ENCODE measurements at places on chromosomes 7 and 10. TPM values are rescaled to one million over a fixed set of nuclear protein-coding genes. Genes with fewer than 3 reads are reported as not detected.

Gene ZNF467
- total RNA-seq, result 7.0 TPM

Gene CTAGE15
- total RNA-seq, result not detected

Gene CASD1
- total RNA-seq, result 17.9 TPM

Gene BAG3
- 152 TPM for total RNA-seq

Gene RTKN2
- not detected for total RNA-seq

Gene SMIM30
- total RNA-seq, result 117 TPM

Gene HTR7
- not detected for total RNA-seq

Gene MRC1
- 38.3 TPM for total RNA-seq

Gene SPDYE11
- not detected for total RNA-seq

Gene OR2A5
- total RNA-seq, result not detected

Gene CHRM2
- total RNA-seq, result 70.4 TPM

Gene STYXL1
- 21.6 TPM for total RNA-seq

Gene OR2A42
- total RNA-seq, result not detected

Gene PRTFDC1
- total RNA-seq, result 7.1 TPM

Gene PDE6C
- not detected for total RNA-seq

Data from Right ventricle myocardium inferior (tissue), 1 donor.